ENCODE measurements at places on chromosomes 13 and 19.

DNA sequence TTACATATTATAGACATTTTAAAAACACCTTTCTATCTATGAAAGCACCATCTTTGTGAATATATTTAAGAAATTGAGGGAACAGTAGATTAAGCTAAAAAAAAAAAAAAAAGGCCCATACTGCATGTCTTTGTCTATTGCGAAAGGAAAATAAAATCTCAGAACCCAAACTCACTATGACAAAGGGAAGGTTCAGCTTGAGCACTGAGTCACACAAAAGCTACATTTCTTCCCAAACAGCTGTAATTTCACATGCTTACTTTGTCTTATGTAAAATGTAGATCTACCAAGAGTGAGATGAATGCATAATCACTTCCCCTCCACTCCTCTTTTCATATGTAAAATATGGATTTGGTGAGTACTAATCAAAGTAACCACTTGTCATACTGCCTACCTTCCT, 640.1 kb upstream of the KLF12 start:
- DNase-seq: no peak

GRCh38 chr13:97911311-97912138, 42.0 kb upstream of the IPO5 start:
- DNase-seq: no peak

DNA sequence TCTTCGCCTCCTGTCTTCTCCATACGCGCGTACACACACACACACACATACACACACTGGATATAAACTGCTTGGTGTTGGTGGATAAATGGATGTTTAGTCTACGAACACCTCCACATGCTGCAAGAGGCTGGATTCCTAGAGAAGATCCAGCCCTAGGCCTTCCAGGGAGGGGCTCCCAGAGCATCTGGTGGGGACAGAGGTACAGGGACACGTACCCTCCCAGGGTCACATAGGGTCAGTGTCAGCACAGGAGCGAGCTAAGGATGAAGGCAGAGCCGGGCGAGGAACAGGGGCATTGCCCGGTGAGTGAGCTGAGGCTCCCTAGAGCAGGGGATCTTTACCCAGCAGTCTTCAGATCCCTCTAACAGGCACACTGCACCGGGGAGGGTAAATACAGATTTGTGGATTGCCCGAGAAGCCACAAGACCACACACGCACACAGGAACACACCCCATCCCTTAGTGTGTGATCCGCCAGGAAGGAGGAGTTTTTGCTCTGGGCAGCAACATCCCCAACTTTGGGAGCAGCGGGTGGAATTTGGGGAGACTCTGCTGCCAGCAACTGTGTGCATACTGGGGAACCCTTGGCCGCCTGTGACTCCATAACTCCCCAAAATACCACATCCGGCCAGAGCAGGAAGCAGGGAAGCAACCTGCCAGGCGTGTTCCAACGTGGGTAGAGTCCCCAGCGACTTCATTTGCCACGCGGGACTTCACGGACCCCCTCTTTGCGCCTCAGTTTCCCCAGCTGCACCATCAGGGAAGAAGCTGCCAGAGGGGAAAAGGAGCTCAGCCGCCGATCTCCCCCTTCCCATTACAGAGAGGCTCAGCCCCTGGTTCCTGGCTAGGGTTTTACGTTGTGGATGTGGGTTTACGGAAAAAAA, 5.8 kb upstream of the TLE2 start:
- no peak for DNase-seq

- DNase-seq: no peak
Observed at GRCh38 chr13:28239374-28239773, 101.0 kb downstream of the PAN3 start.

DNA sequence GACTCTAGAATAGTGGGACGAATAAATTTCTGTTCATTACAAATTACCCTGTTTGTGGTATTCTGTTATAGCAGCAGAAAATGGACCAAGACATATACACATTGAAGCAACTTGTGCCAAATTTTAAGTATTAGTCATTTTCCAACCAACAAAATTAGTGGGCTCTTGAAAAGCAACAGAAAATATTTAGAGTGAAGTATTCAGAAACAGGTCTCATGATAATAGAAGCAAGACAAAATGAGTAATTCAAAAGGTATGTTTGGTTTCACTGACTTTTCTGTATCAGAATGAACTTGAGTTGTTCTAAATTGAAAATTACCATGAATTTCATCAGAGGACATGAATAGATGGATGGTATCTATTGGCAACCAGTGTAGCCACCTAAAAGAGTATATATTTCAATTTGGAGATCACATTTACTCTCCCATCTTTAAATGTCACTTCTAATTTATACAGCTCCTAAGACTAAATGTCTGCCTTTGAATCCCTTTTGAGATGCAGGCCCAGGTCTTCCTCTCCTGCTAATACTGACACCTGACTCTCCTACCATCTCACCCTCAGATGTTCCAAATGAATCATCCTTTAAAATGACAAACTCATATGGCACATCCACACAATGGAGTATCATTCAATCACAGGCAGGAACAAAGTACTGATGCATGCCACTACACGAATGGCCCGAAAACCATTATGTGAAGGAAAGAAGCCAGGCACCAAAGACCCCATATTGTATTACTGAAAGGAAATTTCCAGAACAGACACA, 40.7 kb upstream of the DOCK9 start:
- DNase-seq: no peak

- DNase-seq: no peak
Observed at GRCh38 chr13:26229080-26229615, 7.0 kb upstream of the RNF6 start.

GRCh38 chr13:105319875-105320274, 1215.6 kb downstream of the EFNB2 start:
- DNase-seq: no peak

DNA sequence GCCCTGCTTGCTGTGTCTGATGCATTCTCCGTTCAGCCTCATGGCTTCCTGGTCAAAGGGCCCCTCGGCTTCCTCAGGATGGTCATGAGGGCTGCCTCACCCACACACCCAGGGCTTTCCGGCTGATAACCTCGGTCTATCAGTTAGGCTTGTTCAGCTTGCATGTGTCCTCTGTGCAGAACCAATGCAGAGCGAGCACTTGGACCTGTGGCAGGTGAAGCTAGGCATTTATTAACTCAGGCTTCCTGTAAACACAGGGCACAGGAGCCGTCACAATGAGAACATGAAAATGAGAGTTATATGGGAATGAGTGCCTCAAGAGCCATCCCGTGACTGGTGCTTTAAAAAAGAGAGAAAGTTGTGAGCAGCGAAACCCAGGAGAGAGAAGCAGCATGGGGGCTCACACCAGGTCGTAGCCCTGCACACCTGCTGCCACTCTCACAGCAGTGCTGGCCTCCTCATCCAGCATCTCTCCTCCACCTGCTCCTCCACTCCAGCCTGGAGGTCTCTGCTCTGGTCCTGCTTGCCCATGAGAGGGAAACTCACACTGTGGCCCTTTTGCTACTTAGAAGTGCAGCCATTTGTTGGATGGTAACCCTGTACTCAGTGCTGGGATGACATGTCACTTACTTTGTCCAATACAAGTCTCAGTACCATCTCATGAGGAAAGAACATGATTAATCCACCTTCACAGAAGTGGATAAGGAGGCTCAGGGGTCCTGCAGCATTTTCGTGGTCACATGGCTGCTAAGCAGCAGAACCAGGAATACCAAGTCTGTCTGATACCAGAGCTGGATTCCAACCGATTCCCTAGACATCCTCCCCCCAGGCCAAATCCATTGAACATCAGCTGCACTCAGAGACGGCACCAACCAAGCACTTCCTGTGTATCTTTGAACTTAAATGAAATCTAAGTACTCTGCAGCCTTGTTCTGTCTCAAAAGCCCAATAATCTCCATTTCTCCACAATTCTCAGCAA, 50.5 kb upstream of the IRS2 start:
- DNase-seq: no peak

- DNase-seq: no peak
Observed at GRCh38 chr13:113616281-113616906, 31.8 kb downstream of the TFDP1 start.

DNA sequence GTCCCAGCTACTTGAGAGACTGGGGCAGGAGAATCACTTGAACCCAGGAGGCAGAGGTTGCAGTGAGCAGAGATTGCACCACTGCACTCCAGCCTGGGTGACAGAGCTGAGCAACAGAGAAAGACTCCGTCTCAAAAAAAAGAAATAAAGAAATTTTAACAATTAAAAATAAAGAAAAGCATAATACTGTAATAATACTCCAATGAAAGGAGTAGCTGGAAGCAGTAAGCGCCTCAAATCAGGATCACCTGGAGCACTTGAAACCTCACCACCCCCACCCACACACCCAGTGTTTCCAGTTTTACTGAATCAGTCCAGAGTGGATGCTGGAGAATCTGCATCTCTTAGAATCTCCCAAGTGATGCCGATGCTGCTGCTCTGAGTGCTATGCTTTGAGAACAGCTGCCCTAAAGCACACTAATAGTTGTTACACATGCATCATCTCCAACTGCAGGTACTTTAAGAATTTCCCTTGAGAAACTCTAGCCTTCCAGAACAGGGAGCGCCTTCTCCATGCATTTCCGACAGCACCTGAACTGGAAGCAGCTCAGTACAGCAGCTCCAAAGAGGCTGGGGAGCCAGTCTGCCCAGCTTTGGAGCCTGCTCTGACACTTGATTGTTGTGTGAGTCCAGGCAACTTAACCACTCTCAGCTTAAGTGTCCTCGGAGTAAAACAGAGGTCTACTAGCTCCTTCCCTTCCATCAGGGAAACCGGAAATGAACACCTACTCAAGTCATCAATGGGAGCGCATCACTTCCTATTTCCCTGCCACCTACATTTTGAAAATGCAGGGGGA, 2.9 kb downstream of the ABCC4 start:
- no peak for DNase-seq

- DNase-seq: no peak
Observed at GRCh38 chr13:25394402-25395060, 22.8 kb downstream of the ATP8A2 start.

- no peak for DNase-seq
Observed at GRCh38 chr13:105805892-105806627, 729.4 kb downstream of the EFNB2 start.

- no peak for DNase-seq
Observed at GRCh38 chr19:2500841-2501261, 24.9 kb downstream of the GADD45B start.

Measured in NCI-H1436 (cell line).